Urinary bladder (tissue), 4 donors: ENCODE measurements at places on chromosomes 7 and 10. TPM values are rescaled to one million over a fixed set of nuclear protein-coding genes. Genes with fewer than 3 reads are reported as not detected.

Gene HMX3
- total RNA-seq, result not detected

Gene LBX1
- not detected for total RNA-seq

Gene TMEM270
- total RNA-seq, result not detected

Gene CLDN15
- total RNA-seq, result 5.3 TPM

Gene EIF3A
- total RNA-seq, result 110 TPM
